ENCODE measurements at places on chromosomes 11 and 22.

DNA sequence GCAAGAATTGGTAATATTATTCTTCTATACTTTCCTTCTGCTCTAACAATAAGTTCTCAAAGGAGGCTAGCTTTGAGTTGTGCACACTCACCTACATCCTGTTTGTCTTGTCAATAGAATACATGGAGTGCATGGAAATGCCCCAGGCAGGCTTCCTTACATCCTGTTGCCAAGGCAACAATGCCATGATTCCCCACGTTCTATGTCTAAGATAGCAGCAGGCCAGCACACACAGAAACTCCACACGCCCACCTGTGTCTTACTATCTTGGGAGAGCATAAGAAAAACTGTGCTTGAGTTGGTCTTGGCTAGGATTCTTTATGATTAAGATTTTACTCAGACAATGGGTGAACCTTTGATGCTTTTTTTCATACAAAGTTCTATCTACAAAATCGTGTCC, 379.2 kb downstream of the AASDHPPT start:
- no peak for DNase-seq

- no peak for DNase-seq
These were observed 395.3 kb downstream of the BRD1 start for GRCh38 chr22:49432211-49432896.

- no peak for DNase-seq
These were observed 250.3 kb downstream of the TBC1D22A start for GRCh38 chr22:47012589-47013370.

- DNase-seq, result no peak
These were observed 24.5 kb downstream of the RPUSD4 start for GRCh38 chr11:126186708-126187529.

GRCh38 chr11:11626128-11626527, 4.3 kb upstream of the GALNT18 start:
- no peak for DNase-seq

- no peak for DNase-seq
These were observed 46.1 kb downstream of the ARFGAP2 start for GRCh38 chr11:47130543-47130942.

DNA sequence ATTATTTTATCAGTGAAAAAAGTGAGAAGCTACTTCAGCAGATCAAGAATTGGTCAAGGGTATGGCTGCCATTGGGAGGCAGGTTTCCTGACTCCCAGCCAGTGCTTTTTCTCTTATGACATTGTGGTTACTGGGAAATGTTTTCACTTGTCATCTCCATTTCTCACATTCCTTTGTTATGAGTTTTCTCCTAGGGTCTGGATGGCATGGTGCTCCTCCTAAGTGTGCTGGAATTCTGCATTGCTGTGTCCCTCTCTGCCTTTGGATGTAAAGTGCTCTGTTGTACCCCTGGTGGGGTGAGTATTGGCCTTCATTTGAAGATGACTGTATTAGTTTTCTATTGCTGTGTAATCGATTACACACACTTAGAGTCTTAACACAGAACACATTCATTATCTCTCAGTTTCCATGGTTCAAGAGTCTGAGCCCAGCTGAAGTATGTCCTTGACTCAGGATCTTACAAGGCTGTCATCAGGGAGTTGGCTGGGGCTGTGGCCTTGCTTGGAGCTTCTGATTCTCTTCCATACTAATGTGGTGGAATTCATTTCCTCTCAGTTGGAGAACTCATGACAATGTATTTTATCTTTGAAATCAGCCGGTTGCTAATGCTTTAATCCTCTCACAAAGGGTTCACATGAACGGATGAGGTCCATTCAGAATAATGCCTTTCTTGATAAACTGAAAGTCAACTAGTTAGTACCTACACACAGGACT, 21.0 kb upstream of the MS4A6E start:
- DNase-seq, result no peak

GRCh38 chr11:69365558-69365957, 71.6 kb downstream of the MYEOV start:
- no peak for DNase-seq

- peak; percentile 65 for DNase-seq
These were observed 175.0 kb downstream of the TENM4 start for GRCh38 chr11:79265756-79266322.

DNA sequence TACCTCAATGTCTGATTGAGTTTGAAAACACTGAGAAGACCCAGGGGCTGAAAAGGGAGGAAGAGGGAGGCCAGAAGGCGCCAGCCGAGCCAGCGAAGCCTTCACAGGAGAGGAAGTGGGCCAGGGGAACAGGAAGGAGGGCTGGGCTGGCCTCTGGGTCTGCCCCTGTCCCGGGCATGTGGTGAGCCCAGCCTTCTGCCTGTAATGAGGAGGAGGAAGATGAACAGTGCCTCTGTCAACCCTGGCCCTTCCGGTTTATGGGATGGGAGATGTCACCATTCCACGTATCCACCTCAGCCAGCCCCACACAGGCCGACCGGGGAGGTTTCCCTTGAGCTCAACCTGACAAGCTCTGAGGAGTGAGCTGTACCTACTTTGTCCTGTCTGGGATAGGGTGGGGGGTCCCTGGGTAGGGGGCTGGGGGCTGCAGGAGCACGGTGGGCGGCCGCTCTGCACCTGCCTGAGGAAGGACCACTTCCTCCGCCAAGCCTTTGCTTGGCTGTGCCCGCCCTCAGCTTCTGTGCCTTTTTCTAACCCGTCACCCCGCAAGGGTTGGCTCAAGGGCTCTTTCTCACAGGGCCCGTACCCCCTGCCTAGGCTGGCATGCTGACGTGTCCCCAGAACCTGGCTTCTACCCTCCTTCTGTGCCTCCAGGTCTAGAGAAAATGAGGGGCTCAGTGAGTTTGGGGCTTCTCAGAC, 2.0 kb downstream of the PARVG start:
- no peak for DNase-seq

DNA sequence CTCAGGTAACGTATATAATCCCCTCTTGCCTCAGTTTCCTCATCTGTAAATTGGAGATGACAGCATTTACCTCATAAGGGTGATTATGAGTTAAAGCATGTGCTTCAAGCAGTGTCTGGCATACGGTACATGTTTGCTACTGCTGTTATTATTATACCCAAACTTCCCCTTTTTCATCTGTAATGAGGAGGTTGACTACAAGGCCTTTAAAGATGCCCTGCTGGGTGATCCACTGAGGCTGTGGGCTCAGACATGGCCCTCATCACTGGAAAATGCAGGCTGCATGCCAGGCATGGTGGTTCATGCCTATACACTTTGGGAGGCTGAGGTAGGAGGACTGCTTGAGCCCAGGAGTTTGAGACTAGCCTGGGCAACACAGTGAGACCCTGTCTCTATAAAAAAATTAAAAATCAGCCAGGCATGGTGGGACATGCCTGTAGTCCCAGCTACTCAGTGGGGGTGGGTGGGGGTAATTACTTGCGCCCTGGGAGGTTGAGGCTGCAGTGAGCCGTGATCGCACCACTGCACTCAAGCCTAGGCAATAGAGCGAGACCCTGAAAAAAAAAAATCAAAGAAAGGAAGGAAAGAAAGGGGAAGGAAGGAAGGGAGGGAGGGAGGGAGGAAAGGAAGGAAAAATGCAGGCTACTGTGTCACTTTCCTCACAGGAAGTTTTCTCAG, 4.3 kb downstream of the PIK3IP1 start:
- DNase-seq, result no peak

GRCh38 chr11:72578051-72578450, 96.2 kb downstream of the PDE2A start:
- no peak for DNase-seq

GRCh38 chr11:18706330-18707243, 8.0 kb downstream of the TMEM86A start:
- peak; percentile 30 for DNase-seq

DNA sequence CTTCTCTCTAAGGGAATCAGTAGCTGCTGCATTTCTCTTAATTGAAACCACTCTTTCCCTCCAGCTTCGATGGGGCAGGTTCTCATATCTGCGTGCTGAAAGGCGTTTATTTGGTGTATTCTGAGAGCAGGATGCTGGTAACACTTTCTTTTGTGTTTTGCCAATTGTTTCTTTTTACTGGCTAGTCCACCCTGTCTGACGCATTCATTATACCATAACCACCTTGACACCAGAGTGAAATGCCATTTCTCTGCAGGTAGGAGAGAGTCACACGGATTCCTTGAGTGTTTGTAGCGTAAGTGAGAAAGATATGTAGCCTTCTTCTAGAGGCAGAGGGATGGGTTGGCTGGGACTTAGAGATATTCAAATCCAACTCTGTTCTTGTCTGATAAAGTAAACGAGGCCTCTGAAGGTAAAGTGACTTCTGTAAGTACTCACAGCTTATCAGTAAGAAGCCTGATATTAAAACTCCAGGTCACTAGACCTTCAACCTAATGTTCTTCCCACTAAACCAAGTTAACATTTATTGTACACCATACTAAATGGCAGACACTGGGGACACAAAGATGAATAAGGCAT, 21.4 kb downstream of the CD44 start:
- DNase-seq, result no peak

- no peak for DNase-seq
These were observed 115.0 kb upstream of the NARS2 start for GRCh38 chr11:78689585-78690153.

GRCh38 chr11:118265954-118266353, 1.9 kb upstream of the MPZL2 start:
- no peak for DNase-seq

- DNase-seq, result no peak
These were observed 393.7 kb downstream of the TMEM135 start for GRCh38 chr11:87431392-87431791.

- DNase-seq, result no peak
These were observed 22.4 kb downstream of the KIRREL3 start for GRCh38 chr11:126978165-126978564.

GRCh38 chr11:97087419-97087818, 697.6 kb downstream of the JRKL start:
- no peak for DNase-seq

DNA sequence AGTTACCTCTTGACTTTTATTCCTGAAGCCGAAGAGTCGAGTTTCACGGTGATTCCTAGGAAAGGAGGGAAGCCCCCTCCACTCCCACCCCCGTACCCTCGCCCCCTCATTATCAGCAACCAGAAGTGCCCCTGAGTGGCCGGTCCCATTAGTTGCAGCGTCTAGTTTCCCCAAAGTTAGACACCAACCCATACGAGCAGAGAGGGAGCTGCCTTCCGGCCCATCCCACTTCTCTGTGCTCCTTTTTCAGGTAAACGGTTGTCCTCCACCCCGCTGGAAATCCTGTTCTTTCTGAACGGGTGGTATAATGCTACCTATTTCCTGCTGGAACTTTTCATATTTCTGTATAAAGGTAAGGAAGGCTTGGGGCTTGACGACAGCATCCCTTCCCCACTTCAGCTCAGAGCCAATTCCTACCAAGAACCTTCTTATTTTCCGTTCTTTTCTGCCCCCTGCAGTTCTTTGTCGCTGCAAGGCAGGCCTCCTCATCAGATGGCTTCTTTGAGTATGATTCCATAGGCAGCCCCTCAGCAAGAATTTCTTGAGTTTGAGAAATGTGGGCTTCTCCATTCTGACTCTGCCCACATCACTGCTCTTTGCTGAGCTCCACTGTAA, 701 bp downstream of the TMEM216 start:
- DNase-seq, result no peak

Data from NCI-H524 treated with DMSO at 0.1 percent for 48 hours (cell line).